Activated CD4-positive, CD25-positive, alpha-beta regulatory T cell treated with anti-CD3 and anti-CD28 coated beads, Interleukin-2, amount 50 U/mL, for 72 hours (primary cell): ENCODE measurements at places on chromosomes 11 and 22.

- DNase-seq = no peak
Measured at GRCh38 chr22:37640591-37641560, 1.4 kb downstream of the SH3BP1 start.

GRCh38 chr22:46976143-46976542 is 213.7 kb downstream of the TBC1D22A start:
- no peak for DNase-seq

DNA sequence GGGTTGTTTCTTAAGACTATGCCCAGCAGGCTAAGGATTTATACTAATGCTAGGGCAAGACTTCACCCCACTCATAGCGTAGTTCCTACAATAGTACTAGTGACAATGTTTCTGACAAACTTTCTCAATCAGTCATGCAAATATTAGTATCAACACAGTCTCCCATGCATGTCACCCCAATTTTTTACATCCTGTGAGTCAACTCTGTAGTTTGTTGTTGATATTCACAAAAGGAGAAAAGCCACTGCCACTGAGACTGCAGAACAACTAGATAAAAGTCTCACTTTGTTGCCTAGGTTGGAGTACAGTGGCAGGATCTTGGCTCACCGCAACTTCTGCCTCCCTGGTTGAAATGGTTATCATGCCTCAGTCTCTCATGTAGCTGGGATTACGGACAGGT is 155.2 kb downstream of the RBFOX2 start:
- DNase-seq = no peak

- peak; percentile 50 for DNase-seq
Measured at GRCh38 chr22:38262051-38262795, 10.6 kb downstream of the TMEM184B start.

DNA sequence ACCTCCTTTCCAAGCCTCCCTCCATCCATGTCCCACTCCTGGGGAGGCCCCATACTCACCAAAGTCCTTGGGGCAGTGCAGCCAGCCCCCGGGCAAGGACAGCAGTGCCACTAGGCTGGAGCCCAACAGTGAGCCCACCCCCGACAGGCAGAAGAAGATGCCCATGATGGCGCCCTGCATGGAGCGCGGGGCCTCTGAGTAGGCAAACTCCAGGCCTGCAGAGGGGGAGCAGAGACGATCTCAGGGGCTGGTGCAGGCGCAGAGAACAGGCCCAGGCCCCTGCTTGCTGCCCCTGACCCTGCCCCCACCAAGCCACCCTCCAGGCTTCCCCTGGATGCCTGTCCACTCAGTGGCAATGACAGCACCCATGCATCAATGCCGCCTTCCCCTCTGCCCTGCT is 13.6 kb downstream of the TMEM132A start:
- DNase-seq = no peak

- DNase-seq = no peak
Measured at GRCh38 chr11:132632641-132633124, 899.6 kb downstream of the OPCML start.

GRCh38 chr11:100730266-100730665 is 43.2 kb downstream of the ARHGAP42 start:
- no peak for DNase-seq

DNA sequence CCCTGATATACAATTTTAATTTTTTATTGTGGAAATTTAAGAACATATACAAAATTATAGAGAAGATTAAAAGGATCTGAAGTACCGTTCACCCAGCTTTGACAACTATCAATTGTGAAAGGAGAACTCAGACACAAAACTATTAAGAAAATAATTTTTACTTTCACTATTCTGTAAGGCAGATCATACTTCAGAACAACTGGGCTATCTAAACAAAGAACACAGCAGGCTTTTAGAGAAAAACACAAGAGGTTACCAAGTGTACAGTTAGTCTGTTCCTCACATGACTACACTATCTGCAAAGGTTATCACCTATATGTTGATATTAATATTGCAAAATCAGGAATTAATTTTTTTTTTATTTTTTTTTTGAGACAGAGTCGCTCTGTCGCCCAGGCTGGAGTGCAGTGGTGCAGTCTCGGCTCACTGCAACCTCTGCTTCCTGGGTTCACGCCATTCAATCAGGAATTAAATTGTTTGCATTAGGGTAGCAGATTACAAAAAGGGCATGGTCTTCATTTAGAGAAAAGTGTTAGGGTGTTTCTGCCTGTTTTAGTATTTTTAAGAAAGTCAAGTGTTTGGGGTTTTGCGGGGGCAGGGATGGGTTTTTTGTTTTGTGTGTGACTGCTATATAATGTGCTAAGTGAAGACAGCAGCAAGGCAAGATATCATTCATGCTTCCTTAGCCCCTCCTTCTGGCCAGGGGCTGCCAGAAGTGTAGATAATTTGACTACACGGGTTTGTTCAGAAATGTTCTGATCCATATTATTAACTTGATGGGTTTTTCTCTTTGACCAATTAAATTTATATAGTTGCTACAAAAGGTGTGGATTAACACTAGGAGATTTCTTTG is 27.6 kb upstream of the SIK2 start:
- no peak for DNase-seq

DNA sequence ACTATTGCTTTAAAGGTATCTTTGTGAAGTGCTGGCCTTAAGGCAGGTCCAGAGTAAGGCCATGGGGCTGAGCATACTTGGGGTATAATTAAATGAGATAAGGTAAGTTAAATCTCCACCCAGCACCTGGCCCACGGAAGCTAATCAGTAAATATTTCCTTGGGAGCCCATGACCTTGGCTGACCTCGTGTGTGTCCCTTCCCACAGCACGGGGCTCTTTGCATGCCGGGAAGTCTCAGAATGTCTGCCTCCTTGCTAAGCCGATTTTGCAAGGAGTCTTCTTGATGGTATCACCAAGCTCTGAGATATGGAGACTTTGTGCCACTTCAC is 46.5 kb downstream of the ADM start:
- DNase-seq = no peak

- no peak for DNase-seq
Measured at GRCh38 chr11:85167038-85167437, 460.1 kb downstream of the DLG2 start.

- DNase-seq = no peak
Measured at GRCh38 chr11:119794756-119795155, 65.8 kb upstream of the NECTIN1 start.

- DNase-seq = no peak
Measured at GRCh38 chr11:94844031-94844430, 75.9 kb downstream of the AMOTL1 start.

DNA sequence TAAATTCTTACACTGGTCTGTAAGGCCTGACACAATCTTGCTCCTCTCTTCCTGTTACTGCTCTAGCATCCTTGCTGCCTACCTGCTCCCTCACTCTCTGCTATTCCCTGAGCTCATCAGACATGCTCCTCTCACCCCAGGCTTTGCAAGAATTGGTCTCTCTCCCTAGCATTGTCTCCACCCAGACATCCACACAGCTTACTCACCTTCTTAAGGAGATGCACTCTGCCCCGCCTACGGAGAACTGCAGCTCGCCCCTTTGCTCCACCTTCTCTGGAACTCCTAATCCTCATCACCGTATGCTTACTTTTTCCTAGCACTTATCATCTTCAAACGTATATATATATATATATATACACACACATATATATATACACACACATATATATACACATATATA is 23.3 kb upstream of the TMPRSS5 start:
- no peak for DNase-seq

- DNase-seq = no peak
Measured at GRCh38 chr22:42528591-42529307, 9.2 kb upstream of the RRP7A start.

- no peak for DNase-seq
Measured at GRCh38 chr11:12240677-12241076, 130.3 kb downstream of the MICAL2 start.

DNA sequence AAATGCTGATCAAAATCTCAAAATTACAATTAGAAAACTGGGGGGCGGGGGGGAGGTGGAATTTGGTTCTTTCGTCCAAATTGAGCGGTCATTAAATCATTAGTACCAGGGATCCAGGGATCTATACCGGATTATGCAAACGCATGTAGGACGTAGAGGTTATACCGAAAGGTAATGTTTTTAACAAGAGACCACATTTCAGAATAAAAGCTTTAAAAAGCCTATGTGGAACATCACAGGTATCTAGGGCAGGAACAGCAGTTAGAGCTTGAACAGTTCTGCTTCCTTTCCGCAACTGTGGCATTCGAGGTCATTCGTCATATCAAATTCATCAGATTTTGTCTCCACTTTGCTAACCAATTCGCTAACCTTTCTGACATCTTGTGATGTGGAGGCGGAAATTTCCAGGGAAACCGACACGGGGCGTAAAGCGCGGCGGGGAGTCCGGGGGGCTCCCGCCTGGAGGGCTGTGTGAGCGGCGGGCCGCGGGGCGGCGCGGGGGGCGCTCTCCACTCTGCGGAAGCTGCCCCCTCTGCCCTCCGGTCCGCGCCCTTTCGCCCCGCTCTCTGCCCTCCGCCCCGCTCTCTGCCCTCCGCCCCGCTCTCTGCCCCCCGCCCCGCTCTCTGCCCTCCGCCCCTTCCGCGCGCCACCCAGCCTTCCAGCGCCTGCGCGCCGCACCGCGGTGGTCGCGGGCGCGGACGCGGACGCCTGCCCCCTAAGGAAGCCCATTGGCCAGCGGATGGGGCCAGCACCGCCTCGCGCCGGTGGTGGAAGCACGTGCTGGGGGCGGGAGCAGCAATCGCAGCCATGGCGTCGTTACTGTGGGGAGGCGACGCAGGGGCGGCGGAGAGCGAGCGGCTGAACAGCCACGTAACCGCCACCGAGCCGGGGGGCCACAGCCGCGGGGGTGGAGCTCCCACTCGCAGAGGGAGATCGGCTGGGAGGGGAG is at the start of gene DDX25:
Gene DDX25 (plus strand): TSS at position 798 of the 949 bp plus-strand sequence. CDS start 10 bp downstream, at position 808.
- peak; percentile 41 for DNase-seq

DNA sequence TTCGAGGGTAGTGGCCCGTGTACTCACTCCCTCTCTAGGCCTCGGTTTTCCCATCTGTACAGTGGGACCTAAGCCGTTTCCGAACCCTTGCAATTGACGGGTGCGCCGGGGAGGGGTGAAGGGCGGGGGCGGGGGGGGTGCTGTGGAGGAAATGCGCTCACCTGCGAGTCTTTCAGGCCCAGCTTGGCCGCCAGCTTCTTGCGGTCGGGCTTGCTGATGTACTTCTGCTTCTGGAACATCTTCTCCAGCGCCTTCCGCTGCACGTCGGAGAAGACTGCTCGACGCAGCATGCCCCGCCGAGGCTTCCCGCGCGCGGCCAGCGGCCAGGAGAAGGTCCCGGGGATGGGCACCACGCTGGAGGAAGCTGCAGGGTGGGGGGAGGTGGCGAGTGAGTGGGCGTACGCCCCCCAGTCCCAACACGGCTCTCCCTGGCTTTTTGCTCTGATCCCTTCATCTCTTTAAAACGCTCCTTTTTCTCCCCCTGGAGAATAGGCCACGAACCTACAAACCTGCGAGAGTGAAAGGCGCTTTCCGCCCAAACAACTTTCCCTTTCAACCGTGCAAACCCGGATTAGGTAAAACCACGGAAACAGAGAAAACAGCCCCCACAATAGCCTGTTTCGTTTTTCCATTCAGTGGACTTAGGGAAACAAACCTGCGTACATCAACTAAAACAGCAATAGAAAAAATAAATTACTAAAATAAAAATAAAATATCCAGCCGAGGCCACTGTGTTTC is 3.2 kb downstream of the DBX1 start:
- no peak for DNase-seq

DNA sequence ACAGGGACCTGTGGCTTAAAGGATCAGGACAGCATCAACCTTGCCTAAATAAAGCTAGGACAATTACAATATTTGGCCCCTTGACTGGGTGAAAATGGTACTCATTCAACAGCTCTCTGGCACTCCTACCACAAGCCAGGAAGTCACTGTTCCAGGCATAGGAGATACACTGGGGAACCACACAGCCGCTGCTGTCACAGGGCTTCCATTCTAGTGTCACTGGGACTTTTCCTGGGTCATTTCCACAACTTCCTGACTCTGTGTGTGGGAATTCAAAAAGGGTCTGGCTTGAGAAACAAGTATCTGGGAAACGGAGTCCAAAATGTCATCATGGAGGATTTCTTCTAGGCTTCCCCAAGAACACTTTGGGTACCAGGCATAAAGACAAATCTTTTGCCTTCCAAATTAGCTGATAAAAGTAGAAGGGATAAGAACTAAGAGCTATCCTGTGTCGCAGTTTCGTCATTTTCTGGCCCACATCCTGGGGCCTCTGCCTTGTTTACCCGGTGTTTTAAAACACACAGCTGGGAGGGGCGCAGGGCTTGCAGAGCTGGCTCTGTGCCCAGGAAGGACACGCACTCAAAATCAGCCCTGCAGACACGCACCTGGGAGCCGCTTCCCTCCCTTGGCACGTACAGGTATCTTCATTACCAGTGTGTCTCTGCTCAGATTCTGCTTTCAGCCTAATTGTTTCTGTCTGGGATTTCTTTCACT is 38.0 kb downstream of the TMEM45B start:
- peak; percentile 37 for DNase-seq

- DNase-seq = peak; percentile 29
Measured at GRCh38 chr11:30586251-30587144, at the start of gene MPPED2. Gene MPPED2 (minus strand): TSS chr11:30586353. CDS start chr11:30580373, 5,980 bp downstream.

GRCh38 chr11:12859872-12860657 is 149.1 kb upstream of the RASSF10 start:
- no peak for DNase-seq

DNA sequence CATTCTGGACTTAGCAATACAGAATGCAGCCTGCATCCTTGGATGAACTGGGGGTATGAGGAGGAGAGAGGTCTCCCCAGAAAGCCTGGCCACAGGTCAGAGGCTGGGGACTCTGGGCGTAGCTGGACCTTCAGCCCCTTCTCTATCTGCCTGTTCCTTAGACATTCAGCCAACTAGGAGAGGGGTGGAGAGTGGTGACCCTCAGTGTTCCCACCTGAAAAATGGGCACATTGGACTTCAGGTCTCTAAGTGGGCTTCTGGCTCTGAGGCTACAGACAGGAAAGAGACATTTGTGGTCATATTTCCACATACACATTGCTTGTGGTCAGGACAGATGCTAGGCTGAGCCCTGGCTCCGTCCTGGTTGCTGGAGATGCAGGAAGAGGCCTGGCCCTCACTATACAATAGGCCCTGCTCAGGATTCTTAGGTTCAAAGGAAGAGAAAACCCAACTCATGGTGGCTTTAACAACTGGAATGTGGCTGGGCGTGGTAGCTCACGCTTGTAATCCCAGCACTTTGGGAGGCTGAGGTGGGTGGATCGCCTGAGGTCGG is 30.1 kb upstream of the CBX7 start:
- DNase-seq = peak; percentile 3

DNA sequence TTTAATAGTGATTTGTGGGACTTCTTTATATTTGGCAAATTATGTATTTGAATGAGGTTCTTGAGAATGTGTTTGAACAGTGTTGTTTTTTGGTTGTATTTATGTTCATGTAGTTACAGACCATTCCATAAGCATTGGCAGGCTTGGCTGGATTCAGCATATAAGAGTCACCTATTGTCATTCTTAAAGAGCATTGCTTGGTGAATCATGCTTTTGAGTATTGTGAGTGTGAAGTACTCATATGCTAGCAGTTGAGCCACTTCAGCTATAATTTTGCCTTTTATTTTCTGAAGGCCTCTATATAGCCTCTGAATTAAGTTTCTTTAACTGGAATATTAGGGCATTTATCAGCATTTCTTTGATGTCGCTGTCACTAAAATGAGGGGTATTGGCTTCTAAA is 110.0 kb upstream of the GAL start:
- DNase-seq = no peak
